ENCODE measurements at places on chromosomes 13 and 19.

- DNase-seq, result no peak
Observed at GRCh38 chr13:73168953-73169401, 110.2 kb downstream of the KLF5 start.

GRCh38 chr13:111241006-111241755 is 79.3 kb upstream of the TEX29 start:
- DNase-seq, result no peak

GRCh38 chr13:108037348-108037747 is 178.0 kb downstream of the LIG4 start:
- no peak for DNase-seq

DNA sequence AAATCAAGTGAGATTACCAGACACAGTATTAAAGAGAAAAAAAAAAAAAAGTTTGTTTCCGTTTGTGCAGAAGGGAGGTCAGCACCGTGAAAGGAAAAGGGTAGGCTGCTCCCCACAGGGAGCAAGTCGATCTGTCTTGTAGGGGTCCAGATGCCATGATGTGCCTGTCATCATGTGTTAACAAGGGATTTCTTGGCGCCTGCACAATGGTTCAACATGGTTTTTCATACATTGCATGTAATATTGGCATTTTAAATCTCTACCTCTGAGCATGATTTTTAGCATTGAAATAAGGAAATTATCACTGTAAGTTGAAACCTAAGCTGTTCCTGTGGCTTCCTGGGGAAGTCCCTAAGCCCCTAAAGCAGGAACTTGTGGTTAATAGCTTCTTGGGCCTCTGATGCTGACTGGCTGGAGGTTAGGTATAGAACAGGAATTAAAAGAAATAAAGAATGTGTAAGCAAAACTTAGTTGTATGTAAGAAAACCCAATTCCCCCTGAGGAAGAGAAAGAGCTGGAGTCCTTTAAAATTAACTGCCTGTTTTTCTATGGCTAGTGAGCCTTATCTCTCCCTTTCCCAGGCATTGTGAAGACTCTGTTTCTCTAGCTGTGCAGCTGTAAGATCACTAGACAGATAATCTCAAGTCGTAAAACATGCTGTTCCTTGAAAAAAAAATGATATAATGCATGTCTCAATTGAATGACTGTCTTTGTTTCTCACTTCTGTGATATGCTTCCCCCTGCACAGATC is 7.4 kb upstream of the FCGBP start:
- peak; percentile 40 for DNase-seq

- DNase-seq, result no peak
Observed at GRCh38 chr13:45100573-45101262, 19.6 kb upstream of the GTF2F2 start.

DNA sequence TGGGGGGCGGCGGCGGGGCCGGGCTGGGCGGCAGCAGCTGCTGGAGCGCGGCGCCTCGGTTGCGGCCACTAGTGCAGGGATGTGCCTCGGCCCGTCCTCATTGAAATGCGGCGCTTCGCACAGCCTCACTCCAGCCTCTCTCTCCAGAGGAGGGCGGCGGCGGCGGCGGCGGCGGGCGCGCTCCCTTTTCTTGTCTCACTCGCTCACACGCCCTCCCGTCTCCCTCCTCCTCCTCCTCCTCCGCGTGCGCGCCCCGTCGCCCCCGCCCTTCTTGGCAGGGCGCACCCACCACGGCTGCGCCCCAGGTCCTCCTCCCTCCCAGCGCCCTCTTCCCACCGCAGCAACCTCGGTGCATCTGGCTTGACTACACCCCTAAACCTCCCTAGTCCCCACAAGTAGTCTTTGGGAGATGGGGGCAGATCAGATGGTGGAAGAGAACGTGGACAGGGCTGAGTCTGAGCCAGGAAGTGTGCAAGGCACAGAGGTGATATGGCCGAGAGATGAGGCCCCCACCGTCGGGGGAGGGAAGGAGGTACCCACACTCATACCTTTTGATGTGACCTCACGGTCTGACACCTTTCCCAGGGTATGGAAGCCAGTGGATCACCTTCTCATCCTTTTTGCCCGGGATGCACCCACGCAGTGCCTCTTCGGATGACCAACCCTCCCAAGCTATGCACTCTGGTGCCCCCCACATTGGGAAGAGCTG is at the start of gene DCLK1:
Gene DCLK1, minus strand, starts transcription at position 161 of the 709 bp plus-strand sequence.
- no peak for DNase-seq

DNA sequence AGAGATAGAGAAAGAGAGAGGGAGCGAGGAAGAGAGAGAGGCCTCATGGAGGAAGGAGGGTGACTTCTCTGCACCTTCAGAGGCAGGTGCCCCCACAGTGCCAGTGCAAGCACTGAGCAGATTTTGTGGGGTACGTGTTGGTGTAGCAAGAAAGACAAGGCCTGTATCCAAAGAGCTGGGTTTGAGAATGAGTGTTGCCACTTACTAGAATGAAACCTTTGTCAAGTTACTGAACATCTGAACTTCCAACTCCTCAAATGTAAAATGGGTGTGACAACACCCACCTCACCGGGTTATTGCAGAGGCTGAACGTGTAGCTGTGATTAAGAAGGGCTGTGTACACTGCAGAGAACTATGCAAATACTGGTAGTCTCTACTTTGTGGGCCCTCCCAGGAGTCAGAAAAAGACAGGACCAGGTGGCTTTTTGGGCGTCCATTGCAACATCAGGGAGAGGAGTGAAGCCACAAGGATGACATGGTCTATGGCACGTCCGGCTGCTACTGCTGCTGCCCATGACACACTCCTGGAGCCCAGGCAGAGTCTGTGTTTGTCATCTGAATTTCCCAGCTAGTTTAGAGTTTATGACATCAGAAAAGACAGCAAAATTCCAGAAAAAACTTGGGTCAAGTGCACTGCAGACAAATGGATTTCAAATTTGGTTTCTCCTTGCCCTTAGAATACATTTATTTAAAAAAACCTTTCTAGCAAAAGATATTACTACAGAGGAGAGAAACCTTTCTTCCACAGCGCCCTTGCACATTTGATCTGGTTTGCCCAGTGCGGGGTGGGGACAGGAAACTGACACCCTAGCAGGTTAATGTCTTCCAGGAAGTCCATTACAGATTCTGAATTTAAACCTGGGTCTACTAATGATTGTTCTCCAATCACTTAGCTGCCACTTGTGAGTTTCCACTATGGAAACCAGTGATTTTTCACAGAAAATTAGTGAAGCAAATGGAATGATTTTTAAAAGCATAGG is 54.0 kb upstream of the ATP12A start:
- no peak for DNase-seq

- DNase-seq, result peak; percentile 32
Observed at GRCh38 chr19:11422163-11423065, 3.3 kb upstream of the RGL3 start.

- DNase-seq, result no peak
Observed at GRCh38 chr19:41219924-41220567, 1.0 kb downstream of the AXL start.

GRCh38 chr19:28166025-28166424 is 1046.9 kb downstream of the UQCRFS1 start:
- DNase-seq, result no peak

GRCh38 chr19:30003866-30004265 is 61.8 kb downstream of the URI1 start:
- no peak for DNase-seq

GRCh38 chr19:1084024-1084868 is 10.9 kb downstream of the POLR2E start:
- no peak for DNase-seq

DNA sequence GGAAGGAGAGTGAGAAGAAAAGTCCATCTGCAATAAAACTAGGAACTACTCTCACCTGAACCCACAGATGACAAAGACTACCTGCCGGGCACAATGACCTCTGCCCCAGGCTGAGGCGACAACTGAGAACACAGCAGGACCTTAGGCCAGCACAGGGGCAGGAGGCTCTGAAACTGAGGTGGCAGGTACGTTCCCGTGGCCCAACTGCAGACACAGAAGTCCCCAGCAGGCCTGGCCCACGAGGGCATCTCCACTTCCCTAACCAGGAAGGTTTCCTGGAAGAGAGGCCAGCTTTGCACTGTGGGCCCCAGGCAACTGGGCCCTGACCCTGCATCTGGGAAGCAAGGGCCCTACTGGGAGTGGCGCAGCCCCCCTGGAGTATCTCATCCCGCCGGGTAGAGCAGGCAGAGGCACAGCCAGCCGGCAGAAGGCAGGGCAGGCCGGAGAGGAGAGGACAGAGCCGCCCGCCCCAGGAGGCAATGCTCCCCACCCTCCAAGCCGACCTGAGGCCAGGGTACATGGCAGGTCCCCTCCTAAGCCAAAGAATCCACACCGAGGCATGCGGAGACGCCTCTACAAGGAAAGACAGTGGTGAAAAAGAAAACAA is 32.7 kb downstream of the STK24 start:
- DNase-seq, result no peak

DNA sequence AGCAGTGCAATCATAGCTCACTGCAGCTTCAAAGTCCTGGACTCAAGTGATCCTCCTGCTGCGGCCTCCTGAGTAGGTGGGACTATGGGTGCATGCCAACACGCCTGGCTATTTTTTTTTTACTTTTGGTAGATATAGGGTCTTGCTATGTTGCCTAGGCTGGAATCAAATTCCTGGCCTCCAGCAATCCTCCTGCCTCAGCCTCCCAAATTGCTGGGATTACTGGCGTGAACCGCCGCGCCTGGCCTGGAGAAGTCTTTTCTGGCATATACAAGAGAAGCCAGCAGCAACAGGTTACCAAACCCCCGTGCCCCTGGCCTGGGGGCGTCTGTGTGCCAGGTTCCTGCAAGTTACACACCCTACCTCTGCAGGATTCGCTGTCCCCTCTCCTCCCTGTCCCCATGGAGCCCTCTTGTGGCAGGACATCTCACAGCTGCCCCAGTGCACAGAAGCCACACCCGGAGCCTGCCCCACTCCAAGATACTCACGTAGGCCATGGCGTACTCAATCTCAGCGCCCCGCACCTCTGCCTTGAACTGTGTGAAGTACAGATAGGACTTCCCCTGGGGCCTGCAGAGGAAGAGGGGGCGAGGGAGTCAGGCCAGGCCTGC is 9.9 kb downstream of the MYDGF start:
- DNase-seq, result no peak

GRCh38 chr19:5046339-5047039 is 77.6 kb downstream of the KDM4B start:
- no peak for DNase-seq

DNA sequence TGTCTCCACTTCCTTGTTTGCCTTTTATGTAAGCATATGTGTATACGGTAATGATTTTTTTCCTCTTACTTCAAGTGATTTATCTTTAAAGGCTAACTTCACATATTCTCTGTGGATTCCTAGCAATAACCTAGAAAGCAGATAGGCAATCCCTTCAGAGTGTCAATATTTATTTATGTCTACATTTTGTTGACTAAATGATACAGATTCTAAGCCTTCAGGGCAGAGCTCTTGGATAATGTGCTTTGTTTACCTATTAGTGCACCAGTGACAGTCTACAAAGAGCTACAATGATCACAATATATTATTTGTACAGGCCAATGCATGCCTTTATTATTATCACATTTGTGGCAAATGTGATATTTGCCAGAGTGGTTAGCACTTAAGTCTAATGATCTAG is 406.2 kb downstream of the EFNB2 start:
- DNase-seq, result no peak

- DNase-seq, result no peak
Observed at GRCh38 chr13:74706801-74707200, 572.6 kb upstream of the KLF12 start.

Data from stimulated activated CD4-positive, alpha-beta T cell treated with anti-CD3 and anti-CD28 coated beads, Interleukin-1b, Interleukin-23, amount 100 ng/mL, for 4 hours (primary cell).